GM12892 (cell line): ENCODE measurements at places on chromosomes 3 and 15.
A peak's percentile ranks its signal among the peaks of the same experiment; 100 is the strongest.

DNA sequence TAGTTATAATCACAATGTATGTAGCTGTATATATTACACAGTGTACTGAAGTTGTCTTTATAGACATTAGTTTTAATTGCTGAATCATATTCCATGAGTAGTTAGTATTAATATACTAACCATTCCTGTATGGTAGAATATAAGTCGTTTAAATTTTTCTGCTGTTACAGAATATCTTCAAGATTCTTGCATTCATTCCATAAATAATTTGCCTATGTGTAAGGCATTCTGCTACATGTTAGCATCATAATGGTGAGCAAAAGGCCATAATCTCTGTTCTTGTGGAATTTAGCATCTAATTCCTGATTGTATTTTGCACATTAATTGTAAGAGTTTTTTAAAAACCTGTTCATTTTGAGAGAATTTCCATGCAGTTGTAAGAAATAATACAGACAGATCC, 14.1 kb downstream of the GYG1 start:
- no peak for DNase-seq

DNA sequence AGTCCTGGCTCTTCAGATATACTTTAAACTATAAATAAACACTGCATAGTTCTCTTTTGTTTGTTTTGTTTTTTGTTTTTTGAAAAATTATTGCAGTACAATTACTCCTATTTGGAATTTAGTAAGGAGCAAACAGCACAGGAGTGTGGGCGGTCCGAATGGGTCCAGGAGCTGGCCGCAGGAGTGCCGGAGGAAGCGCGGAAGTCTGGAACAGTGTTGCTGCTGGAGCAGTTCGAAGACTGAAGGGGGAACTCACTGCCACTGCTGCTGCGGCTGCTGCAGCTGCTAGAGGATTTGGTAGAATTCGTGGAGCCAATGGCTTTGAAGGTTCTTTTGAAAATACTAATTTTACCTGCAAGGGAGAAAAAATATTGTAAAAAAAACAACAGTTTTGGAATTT, 329.9 kb downstream of the ZNF385D start:
- no peak for DNase-seq

- DNase-seq, result no peak
These were observed 61.7 kb downstream of the TAMM41 start for GRCh38 chr3:11784971-11785377.

GRCh38 chr3:29486096-29486495, 205.2 kb downstream of the RBMS3 start:
- DNase-seq, result no peak

GRCh38 chr3:27729748-27730611, 7.9 kb upstream of the EOMES start:
- no peak for DNase-seq

GRCh38 chr3:130841357-130841756, 52.5 kb upstream of the ATP2C1 start:
- DNase-seq, result no peak

DNA sequence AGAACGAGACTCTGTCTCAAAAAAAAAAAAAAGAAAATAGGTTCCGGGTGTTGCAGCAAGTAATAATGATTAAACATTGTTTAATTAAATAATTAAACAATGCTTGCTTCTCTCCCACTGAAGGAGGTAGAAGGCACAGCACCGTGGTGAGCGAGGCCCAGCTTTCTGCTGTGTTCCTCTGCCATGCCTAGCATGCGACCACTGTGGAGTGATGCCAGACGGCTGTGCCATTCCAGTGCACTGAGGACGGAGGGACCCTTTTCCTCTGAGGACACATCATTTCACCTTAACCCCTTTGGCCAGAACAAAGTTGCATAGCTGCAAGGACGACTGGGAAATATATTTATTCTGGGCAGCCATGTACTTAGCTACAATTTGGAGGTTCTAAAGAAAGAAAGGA, 322.8 kb upstream of the TPRG1 start:
- no peak for DNase-seq

- no peak for DNase-seq
These were observed 364.9 kb upstream of the DPPA4 start for GRCh38 chr3:109702252-109702651.

- no peak for DNase-seq
These were observed 30.8 kb downstream of the MCTP2 start for GRCh38 chr15:94262201-94262600.

- DNase-seq, result peak; percentile 47
These were observed 399 bp downstream of the MYO9A start for GRCh38 chr15:72117486-72118016.
